ENCODE measurements at places on chromosomes 13 and 19. TPM values are rescaled to one million over a fixed set of nuclear protein-coding genes. Genes with fewer than 3 reads are reported as not detected.

GRCh38 chr13:66506979-66507378 is 723.2 kb downstream of the PCDH9 start:
- no peak for DNase-seq

DNA sequence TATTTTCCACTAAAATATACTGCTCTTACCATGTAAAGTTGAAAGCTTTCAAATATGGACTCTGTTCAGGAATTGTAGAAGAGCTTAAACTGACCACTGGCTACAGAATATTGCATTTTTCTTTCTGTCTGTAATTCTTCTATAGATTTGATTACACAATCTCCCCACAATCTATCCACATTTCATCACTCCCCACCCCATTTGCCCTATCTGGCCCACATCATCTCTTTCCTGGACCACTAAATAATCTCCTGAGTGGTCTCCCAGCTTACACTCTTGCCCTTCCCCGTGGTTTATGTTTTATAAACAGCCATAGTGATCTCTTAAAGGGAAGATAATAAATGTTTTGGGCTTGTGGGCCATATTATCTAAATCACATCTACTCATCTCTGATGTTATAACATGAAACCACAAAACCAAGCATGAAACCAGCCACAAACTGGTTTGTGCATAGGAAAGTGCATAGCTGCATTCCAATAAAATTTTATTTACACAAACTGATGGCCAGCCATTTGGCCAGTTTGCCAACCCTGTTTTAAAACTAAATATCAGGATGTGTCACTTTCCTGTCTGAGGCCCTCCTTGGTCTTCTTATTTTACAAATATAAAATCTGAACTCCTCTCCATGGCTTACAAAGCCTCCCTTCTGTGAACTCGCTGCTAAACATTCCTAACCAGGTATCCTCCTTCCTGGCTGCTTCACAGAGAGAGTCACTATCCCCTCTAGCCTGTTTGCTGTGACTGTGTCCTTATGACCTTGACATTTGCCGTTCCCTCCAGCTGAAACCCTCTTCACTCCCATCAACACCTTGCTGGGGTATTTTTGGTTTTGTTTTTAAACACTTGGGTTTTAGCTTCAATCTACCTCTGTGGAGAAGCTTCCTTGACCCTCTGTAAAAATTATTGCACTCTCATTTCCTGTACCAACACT is 500.9 kb downstream of the GPC6 start:
- DNase-seq = no peak

GRCh38 chr19:35935911-35936737 is at the start of gene LRFN3:
LRFN3 (plus strand) TSS chr19:35936374; CDS start chr19:35939426, 3,052 bp downstream.
- peak; percentile 66 for DNase-seq

GRCh38 chr19:19366434-19367396 is 38.8 kb upstream of the GATAD2A start:
- peak; percentile 48 for DNase-seq

DNA sequence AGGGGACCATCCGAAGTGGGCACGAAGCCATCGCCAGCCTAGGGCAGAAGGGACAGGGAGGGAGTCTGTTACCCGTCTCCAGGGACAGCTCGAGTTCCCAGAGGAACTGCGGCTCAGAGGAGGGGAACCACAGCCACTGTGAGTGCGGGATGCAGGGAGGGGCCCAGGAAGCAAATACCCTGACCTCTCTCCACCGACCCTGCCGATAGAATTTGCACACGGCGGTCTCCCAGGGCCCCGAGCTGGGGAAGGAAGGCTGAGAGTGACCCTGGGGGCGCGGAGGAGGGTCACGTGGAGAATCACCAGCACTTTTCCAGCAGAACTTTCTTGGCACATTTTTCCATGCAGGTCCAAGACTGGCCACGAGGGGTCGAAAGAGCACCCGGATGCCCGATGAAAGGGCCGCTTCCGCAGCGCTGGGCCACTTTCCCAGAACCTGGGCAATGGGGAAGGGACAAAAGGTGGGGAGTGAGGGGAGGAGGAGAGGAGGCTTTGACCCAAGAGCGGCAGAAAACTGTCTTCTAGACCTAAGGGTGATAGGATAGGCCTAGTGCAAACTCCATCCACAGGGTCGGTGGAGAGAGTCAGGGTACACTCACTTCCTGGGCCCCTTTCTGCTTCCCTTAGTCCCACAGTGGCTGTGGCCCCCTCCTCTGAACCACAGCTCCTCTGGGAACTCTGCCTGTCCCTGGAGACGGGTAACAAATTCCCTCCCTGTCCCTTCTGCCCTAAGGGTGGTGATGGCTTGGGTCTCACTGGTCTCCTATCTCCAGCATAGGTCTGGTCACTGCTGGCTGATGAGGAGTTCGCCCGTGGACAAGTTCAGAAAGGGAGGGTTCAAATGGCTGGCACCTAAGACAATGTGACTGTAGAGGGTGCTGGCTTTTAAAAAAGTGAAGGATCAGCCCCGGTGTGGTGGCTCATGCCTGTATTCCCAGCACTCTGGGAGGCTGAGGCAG is 5.3 kb upstream of the GPR4 start:
- peak; percentile 86 for DNase-seq

- DNase-seq = no peak
Measured at GRCh38 chr19:32877977-32878745, 8.6 kb upstream of the SLC7A9 start.

GRCh38 chr19:54507824-54508223 is 5.2 kb downstream of the LAIR2 start:
- no peak for DNase-seq

GRCh38 chr13:54004026-54004699 is 975.5 kb downstream of the OLFM4 start:
- no peak for DNase-seq

DNA sequence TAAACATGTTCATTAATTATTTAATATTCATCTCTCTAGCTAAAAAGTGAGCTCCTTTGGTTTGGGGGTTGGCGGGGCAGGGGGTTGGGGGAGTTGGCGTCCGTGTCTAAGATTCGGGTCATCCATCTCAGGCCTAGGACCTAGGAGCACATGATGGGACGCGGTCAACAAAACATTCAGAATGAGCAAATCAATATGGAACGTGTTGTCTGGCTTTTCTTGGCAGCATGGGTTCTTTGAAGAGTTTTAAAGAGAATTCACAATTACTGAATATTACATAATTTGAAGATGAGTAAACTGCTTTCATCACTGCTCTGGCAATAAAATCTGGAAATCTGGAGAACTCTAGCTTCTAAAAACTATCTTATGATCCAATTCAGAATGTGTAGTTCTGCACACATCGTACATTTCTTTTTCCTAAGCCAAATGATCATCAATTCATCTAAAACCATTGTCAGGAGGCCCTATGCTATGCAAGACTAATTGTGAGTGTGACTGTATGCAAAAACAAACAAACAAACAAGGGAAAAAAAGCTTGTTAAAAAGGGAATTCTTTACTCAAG is 5.4 kb upstream of the ARGLU1 start:
- no peak for DNase-seq

GRCh38 chr19:6216236-6216995 is 63.4 kb downstream of the MLLT1 start:
- no peak for DNase-seq

DNA sequence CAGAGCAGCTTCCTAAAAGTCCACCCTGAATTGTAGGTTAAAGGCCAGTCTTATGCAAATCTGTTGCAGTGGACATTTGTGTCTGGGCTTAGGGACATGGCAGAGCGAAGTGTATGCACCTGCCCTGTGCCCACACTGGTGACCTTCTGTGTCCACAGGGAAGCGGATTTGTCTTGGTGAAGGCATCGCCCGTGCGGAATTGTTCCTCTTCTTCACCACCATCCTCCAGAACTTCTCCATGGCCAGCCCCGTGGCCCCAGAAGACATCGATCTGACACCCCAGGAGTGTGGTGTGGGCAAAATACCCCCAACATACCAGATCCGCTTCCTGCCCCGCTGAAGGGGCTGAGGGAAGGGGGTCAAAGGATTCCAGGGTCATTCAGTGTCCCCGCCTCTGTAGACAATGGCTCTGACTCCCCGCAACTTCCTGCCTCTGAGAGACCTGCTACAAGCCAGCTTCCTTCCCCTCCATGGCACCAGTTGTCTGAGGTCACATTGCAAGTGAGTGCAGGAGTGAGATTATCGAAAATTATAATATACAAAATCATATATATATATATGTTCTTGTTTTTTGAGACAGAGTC is 25.5 kb downstream of the CYP2B6 start:
- no peak for DNase-seq

DNA sequence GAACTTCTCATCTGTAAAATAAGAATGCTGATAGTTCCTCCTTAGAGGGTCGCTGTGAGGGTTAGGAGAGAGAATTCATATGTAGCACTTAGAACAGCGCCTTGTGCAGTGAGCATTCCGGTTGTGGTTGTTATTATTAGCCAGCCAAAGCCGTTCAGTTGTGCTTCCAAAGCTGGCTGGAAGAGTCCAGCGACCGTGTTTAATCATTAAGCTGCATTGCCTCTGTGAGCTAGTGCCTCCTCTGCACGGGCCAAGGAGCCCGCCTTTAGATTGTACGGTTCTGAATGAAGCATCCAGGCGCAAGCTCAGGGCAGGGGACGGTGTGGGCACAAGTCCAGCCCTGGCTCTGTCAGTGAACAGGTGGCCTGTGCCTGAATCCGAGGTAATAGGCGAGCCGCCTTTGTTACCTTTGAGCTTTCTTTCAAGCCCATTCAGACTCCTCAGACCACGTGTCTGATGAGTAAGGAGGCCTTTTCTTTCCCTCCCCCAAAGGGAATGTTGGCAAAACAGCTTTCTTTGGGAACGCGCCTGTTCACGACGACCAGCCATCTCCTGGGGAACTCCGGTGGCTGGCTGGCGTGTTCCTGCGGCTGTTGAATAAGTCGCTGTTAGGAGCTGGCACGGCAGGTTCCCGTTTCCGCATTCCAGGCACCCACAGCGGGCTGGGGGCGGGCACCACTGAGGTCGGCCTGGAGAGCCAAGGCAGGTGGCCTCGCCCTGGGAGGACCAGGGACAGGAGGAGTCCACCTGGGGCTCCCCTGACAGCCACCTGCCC is 25.1 kb downstream of the SIPA1L3 start:
- peak; percentile 14 for DNase-seq

DNA sequence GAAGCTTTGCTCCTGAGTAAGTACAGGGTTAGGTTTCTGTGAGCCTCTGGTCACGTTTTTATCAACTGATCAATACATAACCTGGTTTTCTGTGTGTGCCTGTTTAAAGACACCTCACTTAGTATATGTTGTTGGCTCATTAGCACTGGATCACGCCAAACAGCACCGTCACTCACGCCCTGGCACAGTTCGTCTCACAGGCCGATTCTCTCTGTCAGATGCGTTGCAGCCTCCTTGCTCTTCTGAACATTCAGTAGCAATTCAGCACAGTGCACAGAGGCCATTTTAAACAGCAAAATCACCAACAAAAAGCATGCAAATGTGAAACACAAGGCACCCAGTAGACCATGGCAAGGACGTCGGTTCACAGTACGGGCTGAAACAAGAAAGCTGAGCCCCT is 288.5 kb downstream of the IRS2 start:
- no peak for DNase-seq

DNA sequence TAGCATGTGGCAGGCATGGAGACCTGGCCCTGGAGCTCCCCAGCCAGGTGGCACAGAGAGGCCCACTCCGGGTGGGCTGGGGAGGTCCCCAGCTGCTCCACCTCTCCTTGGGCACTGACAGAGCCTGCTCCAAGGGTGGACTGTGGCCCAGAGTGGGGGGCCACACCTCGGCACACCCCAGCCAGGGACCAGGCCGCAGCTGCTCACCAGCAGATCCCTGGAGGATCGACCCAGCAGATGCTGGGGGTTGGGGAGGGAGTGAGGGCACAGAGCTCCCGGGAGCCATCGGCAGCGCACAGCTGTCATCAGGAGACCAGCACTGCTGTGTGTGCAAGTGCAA is 72.0 kb upstream of the KCTD15 start:
- no peak for DNase-seq

DNA sequence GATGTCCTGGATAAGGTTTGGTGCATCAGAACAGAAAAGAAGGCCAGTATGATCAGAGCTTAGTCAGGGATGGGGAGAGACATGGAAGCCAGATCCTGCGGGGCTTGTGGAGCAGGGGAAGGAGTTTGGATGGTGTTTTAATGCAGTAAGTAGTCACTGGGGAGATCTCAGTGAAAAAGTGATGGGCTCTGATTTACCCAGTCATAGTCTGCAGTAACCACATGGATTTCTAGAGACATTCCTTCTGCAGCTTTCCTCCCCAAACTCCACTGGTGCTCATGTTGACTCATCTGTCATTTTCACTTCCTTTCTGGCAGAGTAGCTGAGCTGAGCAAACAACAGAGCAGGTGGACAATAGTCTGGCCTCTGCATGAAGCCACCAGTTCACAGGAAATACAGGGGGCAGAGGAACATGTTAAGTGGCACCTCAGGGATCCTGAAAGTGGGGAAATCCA is 144.1 kb downstream of the DPF1 start:
- DNase-seq = no peak

DNA sequence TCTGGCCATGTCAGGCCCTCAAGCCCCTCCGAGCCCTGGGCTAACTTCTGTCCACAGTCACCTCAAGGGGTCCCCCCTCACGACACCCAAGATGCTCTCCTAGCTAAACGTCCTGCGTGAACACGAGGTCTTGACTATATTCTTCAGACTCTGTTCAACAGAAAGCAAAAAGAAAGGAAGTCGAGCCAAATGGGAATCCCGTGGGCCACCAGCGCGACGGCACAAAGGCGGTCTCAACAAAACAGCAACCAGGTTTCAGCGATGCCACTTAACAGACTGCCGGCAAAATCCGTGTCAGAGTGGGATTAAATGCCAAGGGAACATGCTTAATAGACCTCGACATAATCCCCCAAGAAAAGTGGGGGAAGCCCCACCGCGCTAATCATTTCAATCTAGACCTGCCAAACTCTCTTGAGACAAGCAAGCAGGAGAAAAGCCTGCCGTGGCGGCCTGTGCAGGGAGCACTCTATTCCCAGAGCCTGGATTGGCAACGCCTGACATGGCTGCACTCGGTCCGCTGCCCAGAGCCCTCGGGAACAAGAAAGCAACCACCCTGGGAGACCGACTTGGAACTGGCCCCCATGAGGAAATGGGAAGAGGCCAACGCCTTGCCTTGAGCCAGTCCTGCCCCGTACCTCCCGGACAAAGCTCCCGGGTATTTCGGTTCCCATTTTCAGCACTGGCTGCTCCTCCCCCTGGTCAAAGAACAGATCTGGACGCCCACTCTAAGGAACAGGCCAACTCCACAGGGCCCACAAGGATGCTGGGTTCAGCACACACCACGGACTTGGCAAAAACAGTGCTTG is 16.0 kb downstream of the ZC3H4 start:
- no peak for DNase-seq

FSTL3 gene
- 8.9 TPM for total RNA-seq

APC2 gene
- 39.2 TPM for total RNA-seq

SLC25A41 gene
- 1.6 TPM for total RNA-seq

BCL3 gene
- total RNA-seq = 2.2 TPM

PCID2 gene
- total RNA-seq = 60.4 TPM

AMER2 gene
- 4.1 TPM for total RNA-seq

CYP2F1 gene
- not detected for total RNA-seq

YJEFN3 gene
- total RNA-seq = 15.0 TPM

FGF22 gene
- total RNA-seq = 0.84 TPM

CYP4F2 gene
- not detected for total RNA-seq

MBD3L2 gene
- not detected for total RNA-seq

PLEKHA4 gene
- 41.8 TPM for total RNA-seq

KLK12 gene
- not detected for total RNA-seq

BST2 gene
- not detected for total RNA-seq
